ENCODE measurements at places on chromosomes 3 and 15.

GRCh38 chr15:38111070-38111469 is 141.6 kb upstream of the SPRED1 start:
- DNase-seq = no peak

GRCh38 chr3:122962149-122962548 is 65.4 kb downstream of the SEMA5B start:
- no peak for DNase-seq

- no peak for DNase-seq
These were observed 25.2 kb upstream of the GOLGA6C start for GRCh38 chr15:75232826-75233503.

DNA sequence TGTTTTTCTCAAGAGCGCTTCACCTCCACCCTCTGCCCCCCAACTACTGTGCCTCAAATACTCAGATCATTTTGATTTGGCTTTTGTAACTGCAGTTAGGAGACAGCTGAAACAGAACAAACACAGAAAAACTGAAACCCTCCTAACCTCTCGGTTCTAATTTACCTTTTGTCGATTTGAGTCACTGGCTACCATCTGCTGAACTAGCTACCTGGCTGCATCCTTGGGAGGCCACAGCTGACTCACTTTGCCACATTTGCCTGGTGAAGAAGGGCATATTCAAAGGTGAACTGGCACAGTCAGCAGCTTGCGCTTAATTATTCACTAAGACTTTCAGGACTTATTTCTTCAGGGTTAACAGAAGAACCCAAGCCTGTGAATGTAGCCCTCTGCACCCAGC is 117.7 kb downstream of the FOXB1 start:
- no peak for DNase-seq

GRCh38 chr3:151709847-151710246 is 23.9 kb upstream of the AADACL2 start:
- DNase-seq = no peak

GRCh38 chr3:171778493-171778892 is 31.8 kb downstream of the PLD1 start:
- DNase-seq = no peak

DNA sequence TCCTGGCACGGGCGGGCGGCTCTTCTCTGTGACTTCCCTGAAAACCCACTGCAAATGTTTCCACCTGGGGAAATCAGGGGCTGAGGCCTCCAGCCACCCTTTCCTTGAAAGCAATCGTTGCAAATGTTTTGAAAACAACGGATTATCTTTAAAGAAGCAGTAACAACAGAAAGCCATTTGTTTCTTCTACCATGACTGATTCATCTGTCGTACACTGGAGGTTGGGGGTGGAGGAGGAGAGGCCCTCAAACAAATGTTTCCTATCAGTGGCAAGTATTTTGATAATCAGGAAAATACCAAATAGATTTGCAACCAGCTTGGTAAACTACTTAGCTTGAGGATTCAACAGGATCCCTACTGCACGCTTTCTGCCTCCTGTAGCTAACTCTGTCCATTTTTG is 114.9 kb downstream of the PDZRN3 start:
- DNase-seq = no peak

- DNase-seq = no peak
These were observed 24.7 kb downstream of the PCOLCE2 start for GRCh38 chr3:142863930-142864920.

- DNase-seq = no peak
These were observed 856.2 kb downstream of the TUSC7 start for GRCh38 chr3:117565777-117566176.

Measured in neural crest cell (in vitro differentiated cells).